ENCODE measurements at places on chromosomes 12 and 14.

GRCh38 chr12:107590814-107591375 lies 94.7 kb upstream of the PWP1 start:
- no peak for DNase-seq

GRCh38 chr12:66662179-66662578 lies 16.7 kb downstream of the GRIP1 start:
- DNase-seq = no peak

DNA sequence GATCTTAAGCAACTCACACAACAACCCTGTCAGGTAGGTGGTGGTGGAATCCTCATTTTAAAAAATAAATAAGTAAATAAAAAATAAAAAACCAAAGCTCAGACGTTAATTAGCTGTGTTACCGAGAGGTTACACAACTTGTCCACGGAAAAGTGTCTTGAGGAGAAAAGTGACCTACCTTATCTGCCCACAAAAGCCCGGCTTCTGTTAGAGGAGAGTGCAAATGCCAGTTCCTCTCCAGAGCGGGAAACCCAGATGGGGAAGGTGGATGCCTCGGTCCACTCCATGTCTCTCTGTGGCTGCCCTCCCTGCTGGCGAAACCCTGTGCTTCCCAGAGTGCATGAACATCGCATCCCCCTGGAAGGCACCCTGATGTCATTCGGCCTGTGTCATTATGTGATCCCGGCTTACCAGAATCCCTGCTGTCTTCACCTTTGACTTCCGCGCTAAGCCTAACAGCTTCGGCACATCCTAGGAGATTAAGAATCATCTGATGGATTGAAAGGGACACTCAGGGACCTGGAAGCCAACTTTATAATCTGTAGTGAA lies 6.4 kb downstream of the MLXIP start:
- no peak for DNase-seq

DNA sequence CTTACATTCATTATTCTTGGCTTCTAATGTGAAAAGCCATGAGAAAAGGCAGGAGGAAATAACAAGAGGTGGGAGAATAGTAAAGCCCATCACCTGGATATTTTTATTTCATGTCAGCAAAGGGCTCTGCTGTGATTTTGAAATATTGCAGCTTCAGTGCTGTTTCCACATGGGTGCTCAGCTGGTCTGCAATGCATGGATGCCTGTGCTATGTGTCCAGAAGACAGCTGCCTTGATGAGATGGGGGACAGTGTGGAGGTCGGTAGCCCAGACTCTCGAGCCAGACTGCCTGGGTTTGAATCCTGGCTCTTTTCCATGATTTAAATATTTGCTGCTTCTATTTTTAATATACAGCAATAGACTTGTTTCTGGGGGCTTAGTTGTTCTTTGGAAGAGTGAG lies 477.5 kb upstream of the GARIN6 start:
- no peak for DNase-seq

DNA sequence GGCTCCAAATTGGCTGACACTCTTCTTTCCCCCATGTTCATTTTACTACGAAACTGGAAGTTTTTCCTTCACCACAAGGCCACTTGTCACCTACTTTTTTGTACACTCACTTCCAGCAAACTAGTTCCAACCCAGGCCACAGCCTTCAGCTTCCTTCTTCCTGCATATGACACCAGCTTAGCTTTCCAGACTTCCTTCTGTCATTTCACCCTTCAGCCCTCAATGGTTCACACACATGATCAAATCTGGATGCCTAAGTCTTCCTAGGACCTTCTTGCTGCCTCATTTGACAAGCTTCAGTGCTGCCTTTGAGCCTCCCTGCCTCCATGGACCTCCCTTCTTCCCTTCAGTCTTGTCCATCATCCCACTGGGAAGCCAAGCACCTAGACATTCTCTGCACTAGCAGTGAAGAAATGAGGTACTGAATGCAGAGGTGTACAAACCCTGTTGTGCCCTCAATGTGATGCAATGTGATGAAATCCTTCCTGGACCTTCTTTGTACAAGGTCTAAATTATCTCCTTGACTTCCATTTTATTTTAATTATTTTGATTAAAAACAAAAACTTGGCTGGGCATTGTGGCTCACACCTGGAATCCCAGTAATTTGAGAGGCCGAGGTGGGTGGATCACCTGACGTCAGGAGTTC lies 4.3 kb upstream of the REC8 start:
- no peak for DNase-seq

DNA sequence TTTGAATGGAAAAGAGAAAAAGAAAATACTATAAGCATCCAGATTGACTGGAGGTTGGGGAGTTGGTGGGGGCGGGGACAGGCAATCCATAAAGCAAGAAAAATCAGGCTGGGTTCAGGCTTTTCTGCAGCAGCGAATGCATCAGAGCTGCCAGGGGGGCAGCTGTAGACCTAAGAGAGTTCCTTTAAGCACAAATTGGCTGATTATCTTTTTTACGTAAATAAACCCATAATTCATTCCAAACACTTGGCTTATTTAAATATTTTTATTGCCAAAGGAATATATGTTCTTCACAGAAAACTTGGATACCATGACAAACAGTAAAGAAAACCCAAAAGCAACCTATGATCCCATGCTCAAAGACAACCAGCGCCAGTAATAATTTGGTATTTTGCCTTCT lies 10.2 kb downstream of the BDKRB2 start:
- no peak for DNase-seq

- no peak for DNase-seq
These were observed 57.7 kb downstream of the GALC start for GRCh38 chr14:87935081-87935828.

DNA sequence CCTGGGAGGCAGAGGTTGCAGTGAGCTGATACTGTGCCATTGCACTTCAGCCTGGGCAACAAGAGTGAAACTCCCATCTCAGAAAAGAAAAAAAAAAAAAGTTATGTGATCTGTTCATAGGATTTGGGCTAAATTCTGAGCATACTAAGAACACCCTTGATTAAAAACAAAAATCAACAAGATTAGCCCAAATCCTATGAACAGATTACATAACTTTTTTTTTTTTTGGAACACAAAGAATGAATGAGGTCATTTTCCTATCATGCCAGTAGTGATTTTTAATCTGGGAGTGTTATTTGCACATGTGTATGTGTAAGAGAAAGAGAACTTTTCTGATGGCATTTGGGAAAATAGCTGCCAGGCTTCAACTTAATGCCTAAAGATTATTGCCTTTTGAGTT lies 208.7 kb downstream of the ERC1 start:
- no peak for DNase-seq

DNA sequence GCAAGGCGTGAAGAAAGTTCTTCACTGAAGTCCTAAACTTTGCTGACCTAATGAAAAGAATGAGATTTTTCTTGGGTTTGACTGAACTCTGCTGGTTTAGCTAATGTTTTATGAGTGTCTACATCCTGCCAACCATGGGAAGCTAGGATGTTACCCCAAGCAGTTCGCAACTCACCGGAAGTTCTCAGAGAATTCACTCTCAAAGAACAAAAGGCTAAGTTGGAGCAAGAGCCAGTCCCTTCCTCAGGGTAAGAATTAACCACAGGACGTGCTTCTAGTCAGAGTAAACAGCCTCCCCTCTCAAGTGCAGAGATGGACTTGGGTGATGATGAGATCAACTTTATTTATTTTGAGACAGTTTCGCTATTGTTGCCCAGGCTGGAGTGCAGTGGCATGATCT lies 37.3 kb downstream of the TCHP start:
- no peak for DNase-seq
